GF-D8 (cell line): ENCODE measurements at places on chromosomes 5 and 9.

DNA sequence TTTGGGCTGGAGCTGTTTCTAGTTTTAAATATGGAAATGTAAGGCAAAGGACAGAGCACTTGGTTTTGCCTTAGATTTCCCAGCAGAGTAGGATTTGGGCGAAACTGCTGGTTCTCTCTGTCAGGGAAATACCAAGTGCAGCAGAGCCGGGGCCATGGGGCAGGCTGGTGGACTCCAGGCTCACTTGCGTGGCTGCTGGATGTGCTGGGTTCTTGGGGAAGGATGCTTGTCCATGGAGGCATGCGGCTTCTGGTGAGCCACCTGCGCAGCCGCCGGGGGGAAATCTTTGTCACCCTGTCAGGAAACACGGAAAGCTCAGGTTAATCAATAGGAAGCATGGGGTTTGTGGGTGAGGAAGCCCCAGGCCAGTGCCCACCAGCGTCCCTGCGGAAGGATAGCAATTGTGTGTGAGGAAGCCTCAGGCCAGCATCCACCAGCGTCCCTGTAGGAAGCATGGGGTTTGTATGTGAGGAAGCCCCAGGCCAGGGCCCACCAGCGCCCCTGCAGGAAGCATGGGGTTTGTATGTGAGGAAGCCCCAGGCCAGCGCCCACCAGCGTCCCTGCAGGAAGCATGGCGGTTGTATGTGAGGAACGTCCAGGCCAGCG lies 80.1 kb downstream of the DAP start:
- no peak for DNase-seq

- no peak for DNase-seq
Observed at GRCh38 chr5:160240350-160240749, 11.0 kb downstream of the FABP6 start.

- DNase-seq = no peak
Observed at GRCh38 chr9:133538176-133538575, 3.7 kb downstream of the ADAMTSL2 start.

- no peak for DNase-seq
Observed at GRCh38 chr5:129670957-129671500, 76.9 kb upstream of the MINAR2 start.

DNA sequence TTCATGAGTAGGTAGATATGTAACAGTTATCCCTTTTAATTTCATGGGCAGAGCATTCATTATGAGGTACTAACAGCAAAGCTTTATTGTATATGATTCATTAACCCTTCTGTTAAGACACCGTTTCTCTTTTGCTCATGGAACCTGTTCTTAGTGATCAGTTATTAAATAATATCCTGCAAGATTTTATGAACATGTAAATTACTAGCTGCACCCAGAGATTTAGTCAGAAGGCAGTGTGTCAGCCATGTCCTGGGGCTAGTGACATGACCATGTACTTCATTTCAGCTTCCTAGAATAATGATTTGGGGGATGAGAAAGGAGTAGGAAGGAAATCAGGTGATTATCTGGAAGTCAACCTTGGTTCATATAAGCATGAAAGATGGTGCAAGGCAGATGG lies 7.0 kb downstream of the MAST4 start:
- no peak for DNase-seq

DNA sequence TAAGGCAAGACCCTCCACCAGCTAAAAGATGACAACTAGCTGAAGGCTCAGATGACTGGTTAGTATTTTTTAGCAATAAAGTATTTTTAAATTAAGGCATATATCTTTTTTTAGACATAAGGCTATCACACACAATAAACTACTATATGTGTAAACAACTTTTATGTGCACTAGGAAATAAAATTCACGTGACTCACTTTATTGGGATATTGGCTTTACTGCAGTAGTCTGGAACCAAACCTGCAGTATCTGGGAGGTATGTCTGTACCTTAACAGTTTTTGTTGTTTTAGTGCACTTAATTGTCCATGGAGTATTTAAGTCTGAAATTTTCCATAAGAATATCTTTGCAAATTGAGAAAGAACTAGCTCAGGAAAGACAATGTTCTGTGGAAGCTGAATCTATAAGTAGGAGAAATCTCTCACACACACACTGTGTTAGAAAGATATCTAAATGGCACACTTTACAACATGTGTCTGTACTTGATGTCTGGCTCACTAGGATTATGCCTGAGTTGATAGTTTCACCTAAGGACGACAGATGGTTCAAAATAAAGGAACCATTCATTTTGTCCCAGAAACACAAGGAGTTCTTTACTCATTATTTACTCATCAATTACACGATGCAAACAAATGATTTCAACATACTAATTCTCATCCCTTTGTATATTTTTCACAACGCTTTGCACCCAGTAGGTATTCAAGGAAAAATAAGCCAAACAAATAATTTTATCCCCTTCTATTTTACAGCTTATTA lies 4.6 kb downstream of the RAPGEF6 start:
- DNase-seq = no peak

- DNase-seq = no peak
Observed at GRCh38 chr9:120830151-120830550, 12.6 kb downstream of the PSMD5 start.

GRCh38 chr9:78143281-78144007 lies 92.4 kb upstream of the CEP78 start:
- DNase-seq = no peak

- no peak for DNase-seq
Observed at GRCh38 chr9:127180457-127181314, 58.3 kb upstream of the ANGPTL2 start.

GRCh38 chr9:82180711-82181110 lies 192.1 kb downstream of the SPATA31D1 start:
- no peak for DNase-seq

DNA sequence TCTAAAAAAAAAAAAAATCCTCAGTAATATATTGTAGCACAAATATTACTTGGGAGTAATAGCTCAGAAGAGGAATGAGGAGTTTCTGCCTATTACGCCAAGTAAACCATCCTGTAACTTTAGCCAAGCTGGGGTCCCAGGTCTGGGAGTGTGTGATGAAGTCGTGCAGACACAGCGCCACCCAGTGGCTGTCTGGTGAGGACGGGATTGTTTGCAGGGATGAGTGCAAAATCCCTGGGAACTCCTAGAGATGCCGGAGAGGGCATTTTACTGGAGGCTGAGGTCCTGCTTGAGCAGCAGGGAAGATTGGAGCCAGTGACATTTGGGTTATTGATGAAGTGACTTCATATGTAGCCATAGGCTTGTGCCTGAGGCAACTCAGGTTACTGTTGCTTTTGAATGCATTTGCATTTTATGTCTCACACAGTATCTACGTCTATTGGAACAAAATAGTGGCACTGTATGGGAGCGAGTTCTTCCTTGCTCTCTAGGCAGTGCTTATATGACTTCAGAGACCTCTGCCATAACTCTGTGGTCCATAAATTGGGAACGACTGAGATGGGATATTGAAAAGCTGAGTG lies 72.8 kb downstream of the PSAT1 start:
- no peak for DNase-seq

GRCh38 chr9:93286252-93287188 lies 102.6 kb downstream of the WNK2 start:
- no peak for DNase-seq

- no peak for DNase-seq
Observed at GRCh38 chr5:11037941-11038340, 276.9 kb upstream of the DAP start.

DNA sequence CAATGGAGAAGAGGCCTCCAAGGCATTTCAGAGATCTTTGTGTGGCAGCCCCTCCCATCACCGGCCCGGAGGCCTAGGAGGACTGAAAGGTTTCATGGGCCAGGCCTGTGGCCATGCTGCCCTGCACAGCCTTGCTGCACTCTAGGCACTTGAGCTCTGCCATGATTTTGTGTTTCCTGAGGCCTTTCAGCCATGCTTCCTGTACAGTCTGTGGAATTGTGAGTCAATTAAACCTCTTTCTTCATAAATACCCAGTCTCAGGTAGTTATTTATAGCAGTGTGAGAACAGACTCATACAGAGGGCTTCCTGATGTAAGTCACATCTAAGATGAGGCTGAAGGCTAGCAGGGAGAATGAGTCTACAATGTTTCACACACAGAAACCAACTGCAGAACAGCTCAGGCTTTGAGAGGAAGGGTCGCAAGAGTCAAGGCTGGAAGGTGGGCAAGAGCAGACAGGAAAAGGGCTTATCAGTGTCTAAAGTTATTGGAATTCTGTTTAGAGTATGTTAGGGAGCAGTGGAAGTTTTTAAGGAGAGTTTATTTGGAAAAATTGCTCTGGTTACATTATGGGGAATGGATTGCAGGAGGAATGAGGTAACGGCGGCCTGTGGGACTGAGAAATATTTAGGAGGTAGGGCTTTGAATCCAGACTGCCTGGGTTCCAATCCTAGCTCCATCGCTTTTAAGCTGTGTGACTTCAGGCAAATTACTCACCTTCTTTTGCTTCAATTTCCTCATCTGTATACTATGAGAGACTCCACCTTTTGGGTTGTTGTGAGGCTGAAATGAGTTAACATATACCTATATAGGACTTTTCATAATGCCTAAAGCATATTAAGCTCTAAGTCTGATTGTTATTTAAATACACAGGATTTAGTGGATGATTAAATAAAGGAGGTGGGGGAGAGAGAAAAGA lies 291.2 kb downstream of the CWC27 start:
- no peak for DNase-seq

DNA sequence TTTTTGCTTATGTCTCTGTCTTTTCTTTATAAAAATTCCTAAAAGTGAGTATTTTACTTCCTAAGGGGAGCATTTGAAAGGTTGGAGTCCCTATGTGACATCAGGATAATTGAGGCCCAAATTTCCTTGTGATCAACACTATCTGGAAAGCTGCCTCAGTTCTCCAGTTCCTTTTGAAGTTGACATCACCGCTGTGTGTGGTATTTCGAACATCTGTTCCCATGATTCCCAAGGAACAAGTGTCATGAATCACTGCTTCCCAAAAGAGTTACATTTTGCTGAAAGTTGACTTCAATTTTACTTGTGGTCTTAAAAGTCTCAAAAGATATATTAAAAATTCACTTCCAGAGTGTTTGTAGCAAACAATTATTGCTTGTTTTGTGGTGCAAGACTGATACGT lies 452.1 kb upstream of the RGMB start:
- no peak for DNase-seq

GRCh38 chr5:34574936-34575467 lies 81.1 kb upstream of the RAI14 start:
- no peak for DNase-seq

- DNase-seq = no peak
Observed at GRCh38 chr5:82641331-82642003, 363.3 kb upstream of the RPS23 start.

DNA sequence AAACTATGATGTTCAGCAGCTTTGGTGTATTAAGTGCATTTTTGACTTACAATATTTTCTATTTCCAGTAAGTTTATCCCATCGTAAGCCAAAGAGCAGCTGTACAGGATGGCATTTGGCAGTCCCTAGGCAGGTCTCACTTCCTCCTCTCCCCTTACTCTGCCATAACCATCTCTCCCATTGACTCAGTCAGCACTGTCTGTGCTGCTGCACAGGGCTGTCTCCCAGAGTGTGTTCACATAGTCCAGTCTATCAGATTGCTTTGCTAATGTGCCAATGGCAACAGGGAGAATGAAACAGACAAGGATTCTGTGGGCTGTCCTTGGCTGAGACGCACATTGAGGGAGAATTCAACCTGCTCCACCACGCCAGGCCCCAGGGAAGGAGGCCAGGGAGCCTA lies 47.0 kb upstream of the CAST start:
- no peak for DNase-seq

GRCh38 chr5:65815161-65815560 lies 93.2 kb downstream of the NLN start:
- no peak for DNase-seq

DNA sequence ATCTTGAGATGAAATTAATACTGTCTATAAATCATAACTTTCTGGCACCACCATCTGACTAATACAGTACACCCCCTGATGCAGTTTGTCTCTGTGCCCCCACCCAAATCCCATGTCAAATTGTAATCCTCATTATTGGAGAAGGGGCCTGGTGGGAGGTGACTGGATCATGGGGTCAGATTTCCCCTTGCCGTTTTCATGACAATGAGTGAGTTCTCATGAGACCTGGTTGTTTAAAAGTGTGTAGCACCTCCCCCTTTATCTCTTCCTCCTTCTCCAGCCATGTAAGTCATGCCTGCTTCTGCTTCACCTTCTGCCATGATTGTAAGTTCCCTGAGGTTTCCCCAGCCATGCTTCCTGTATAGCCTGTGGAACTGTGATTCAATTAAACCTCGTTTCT lies 78.7 kb upstream of the CDH6 start:
- no peak for DNase-seq

- no peak for DNase-seq
Observed at GRCh38 chr5:179805529-179806249, 977 bp downstream of the MGAT4B start.

GRCh38 chr9:135905380-135906258 lies 1.7 kb downstream of the CAMSAP1 start:
- no peak for DNase-seq

- no peak for DNase-seq
Observed at GRCh38 chr9:91714020-91714806, 235.8 kb downstream of the ROR2 start.

GRCh38 chr5:36505021-36505420 lies 101.4 kb upstream of the SLC1A3 start:
- DNase-seq = no peak

DNA sequence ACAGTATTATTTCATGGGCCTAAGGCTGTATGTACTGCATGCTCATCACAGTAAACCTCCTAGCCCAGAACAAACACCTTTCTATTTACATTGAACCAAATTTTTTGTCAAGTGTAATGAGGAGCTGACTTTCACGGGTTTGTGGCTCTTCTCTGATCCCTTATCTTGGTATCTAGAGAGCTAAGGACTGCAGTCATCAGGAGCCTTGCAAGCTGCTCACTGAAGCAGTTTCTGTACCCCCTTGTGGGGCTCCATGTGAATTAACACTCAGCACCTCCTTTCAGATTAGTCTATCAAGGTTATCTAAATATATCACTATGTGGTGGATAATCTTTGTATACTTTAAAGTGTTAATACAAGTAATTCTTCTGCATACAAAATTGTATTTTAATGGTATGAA lies 108.2 kb downstream of the AUH start:
- DNase-seq = peak; percentile 2

- DNase-seq = peak; percentile 2
Observed at GRCh38 chr5:157761690-157762621, 18.4 kb downstream of the LSM11 start.

DNA sequence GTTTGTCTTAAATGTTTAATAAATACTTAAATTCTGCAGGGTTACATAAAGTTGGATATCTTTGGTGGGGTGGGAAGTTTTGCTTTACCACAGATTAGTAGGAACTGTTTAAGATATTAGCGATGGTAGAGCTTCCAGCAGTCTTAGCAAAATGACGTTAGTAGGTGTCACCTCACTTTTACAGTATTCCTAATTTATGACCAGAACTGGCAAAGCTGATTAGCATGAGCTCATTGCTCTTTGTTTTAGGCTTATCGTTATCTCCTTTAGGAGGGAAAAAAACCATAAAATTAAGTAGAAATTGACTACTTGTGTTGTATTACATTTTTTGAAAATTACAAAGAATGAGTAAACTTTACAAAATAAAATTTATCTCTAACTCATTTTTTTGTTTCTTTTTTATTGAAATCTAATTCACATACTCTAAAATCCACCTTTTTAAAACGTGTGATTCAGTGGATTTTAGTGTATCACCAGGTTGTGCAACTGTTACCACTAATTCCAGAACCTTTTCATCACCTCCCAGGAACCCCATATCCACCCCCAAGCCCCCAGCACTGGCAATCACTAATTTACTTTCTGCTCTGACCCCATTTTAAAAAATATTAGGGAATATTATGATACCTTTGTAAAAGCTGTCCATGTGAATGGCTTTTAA lies 129.5 kb downstream of the TRIO start:
- DNase-seq = no peak
